ENCODE measurements at places on chromosomes 13 and 19.

DNA sequence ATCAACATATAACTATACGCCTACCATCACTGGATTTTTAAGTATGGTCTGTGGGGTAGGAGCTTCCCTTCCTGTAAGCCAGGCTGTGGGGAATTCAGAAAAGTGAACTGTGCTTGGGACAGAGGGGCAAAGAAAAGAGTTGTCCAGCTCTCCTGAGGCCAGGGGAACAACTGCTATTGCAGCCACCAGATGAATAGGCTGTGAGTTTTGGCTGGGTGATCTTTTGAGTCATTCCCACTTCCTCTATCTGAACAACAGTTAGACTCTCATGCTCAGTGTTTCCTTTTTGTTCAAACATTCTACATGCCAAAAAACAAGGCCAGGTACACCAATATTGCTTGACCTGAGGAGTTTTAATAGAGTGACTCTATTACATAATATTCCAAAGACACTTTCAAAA, 426.2 kb upstream of the DACH1 start:
- no peak for DNase-seq

- no peak for DNase-seq
Measured at GRCh38 chr13:38363219-38363618, 13.6 kb downstream of the UFM1 start.

GRCh38 chr19:4103080-4103433, 20.9 kb downstream of the MAP2K2 start:
- no peak for DNase-seq

DNA sequence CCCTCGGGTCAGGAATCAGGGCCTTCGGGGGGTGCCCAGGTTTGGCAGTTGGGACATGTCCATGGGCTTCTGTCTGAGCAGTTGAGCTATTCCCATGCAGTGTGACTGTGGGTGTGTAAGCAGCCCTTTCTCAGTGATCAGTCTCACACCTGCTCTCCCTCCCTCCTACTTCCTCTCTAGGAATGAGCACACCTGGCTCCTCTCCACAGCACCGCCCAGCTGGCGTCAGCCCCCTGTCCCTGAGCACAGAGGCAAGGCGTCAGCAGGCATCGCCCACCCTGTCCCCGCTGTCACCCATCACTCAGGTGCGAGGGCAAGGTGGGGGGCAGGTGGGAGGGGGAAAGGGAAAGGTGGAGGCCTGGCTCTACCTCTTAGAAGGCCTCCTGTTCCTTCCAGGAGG, 25.9 kb downstream of the COMP start:
- no peak for DNase-seq

DNA sequence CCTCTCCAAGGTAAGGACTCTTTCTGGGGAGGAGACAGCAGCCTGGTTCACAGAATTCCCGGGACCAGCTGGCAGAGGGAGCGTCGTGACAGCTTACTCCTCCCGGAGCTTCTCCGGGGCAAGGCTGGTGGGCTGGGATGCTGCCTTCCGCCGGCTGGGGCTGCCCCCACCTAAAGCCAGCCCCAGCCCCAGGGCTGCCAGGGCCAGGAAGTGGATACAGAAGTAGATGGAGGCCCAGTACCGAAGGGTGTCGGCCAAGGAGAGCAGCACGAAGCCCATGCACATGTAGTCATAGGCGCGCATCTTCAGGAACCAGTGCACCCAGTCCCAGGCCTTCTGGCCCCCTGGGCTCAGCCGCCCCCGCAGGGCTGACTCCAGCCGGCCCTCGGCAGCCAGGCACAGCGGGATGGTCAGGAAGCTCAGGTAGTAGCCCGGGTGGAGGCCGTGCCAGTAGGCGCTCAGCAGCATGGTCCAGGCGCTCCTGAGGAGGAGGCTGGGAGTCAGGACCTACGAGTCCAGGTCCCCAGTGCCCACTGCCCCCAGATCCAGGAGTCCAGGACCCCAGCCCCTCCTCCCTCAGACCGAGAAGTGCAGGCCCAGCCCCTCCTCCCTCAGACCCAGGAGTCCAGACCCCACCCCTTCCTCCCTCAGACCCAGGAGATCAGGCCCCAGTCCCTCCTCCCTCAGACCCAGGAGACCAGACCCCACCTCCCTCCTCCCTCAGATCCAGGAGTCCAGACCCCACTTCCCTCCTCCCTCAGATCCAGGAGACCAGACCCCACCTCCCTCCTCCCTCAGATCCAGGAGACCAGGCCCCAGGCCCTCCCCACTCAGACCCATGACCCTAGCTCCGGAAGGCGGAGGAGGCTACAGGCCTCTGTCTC, 1.2 kb upstream of the TMC4 start:
- DNase-seq: no peak

DNA sequence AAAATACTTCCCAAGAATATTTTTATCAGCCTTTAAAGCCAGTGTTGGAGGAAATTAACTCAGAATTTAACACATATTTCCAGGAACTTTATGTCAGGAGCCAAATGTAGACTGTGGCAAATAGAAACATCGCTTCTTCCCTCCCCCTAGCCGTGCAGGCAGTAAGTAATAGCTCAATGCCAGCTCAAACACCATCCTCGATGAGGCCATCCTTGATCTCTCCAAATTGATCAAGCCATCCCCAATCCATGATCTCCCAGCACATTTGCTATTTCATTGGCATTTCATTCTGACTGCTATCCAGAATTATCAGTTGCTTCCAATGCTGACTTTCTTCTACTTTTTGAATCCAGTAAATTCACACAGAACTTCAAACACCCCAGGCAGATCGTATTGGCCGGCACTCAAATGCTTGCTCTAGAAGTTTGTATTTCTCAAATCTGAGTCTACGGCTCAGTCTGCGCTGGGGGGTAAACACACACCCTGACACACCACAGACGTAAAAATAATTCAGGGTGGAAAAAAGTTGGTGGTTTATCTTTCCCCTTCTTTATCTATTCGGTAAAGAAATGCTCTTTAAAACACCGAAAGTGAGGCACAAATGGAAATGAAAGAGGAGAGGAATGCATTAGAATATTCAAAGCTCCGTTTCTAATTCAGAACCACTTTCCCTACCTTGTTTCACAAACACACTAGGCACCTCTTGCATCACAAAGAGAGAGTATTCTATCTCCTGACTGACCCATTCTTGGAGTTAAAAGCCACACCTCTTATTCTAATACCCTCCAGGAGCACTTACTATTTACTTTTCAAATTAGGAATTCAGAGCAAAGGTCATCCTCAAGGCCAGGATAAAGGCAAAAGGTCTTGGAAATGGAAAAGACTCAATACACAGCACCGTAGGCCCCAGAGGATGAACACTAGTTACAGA, 991 bp downstream of the OBI1 start:
- peak; percentile 17 for DNase-seq

DNA sequence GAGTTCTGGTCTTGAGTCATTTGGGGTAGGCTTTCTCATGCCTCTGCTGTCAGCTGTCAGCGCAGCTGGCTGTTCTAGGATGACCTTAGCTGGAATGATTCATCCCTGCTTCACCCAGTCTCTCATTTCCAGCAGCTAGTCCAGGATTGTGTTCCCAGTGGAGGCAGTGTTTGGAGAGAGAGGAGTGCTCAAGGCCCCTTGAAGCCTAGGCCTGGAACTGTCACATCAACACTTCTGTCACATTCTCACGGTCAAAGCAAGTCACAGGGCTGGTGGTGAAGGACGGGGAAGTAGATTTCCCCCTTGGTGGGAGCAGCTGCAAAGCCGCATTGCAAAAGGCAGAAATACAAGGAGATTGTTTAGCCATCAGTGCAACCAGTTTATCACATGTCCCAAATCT, 15.2 kb downstream of the TPT1 start:
- DNase-seq: peak; percentile 55

GRCh38 chr13:81738364-81738763, 1397.4 kb upstream of the SPRY2 start:
- no peak for DNase-seq

DNA sequence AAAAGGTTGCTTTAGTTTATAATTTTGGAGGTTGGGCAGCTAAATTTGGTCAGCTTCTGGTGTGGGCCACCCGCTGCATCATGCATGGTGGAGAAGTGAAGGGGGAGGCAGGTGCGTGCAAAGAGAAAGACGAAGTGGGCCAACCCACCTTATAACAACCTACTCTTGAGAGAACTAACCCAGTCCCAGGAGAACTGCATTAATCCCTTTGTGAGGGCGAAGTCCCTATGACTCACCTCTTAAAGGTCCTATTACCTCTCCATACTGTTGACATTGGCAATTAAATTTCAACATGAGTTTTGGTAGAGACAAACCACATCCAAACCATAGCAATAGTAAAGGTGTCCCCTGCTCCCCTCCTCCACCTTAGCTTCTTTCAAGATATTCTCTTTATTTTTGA, 7.7 kb upstream of the FGF9 start:
- DNase-seq: no peak

GRCh38 chr19:10270180-10270615, 722 bp upstream of the ICAM1 start:
- DNase-seq: no peak

GRCh38 chr13:84655677-84656076, 773.4 kb upstream of the SLITRK1 start:
- no peak for DNase-seq

GRCh38 chr19:815079-815774, 6.5 kb downstream of the PLPPR3 start:
- DNase-seq: no peak

- peak; percentile 36 for DNase-seq
Measured at GRCh38 chr13:24630851-24631620, 49.2 kb upstream of the ATP12A start.

DNA sequence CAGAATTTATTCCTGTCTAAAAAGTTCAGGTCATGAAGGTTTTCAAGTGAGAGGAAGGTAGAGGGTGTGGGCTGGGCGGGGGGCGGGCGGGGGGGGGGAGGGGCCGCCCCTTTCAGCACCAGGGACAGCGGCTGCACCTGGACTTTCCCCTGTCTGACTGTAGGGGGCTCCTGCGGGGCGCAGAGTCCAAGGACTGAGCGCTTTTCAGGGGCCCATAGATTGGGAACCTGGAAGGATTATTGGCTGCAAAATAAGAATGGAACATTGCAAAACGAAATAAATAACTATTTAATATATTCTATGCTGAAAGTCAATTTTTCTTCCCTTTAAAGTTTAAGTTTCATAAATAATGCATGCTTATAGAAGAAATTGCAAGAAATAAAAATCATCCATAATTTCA, 8.9 kb upstream of the CYP4F3 start:
- peak; percentile 43 for DNase-seq

DNA sequence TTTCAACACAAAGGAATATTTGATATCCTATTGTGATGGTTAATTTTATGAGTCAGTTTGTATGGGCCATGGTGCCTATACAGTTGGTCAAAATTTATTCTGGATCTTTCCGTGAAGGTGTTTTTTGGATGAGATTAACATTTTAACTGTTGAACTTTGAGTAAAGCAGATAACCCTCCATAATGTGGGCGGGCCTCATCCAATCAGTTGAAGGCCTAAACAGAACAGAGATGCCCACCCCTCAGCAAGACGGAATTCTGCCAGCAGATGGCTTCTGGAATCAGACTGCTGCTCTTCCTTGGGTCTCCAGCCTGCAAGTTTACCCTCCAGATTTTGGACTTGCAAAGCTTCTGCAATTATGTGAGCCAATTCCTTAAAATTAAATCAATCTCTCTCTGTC, 16.0 kb downstream of the CSNK1A1L start:
- DNase-seq: no peak

- DNase-seq: no peak
Measured at GRCh38 chr13:39516096-39516495, 86.9 kb downstream of the LHFPL6 start.

GRCh38 chr13:90498096-90498495, 849.4 kb upstream of the MIR17HG start:
- DNase-seq: no peak

GRCh38 chr19:14187561-14187960, 18.4 kb downstream of the ADGRL1 start:
- no peak for DNase-seq
